ENCODE measurements at places on chromosomes 5 and 9. TPM values are rescaled to one million over a fixed set of nuclear protein-coding genes. Genes with fewer than 3 reads are reported as not detected.
A peak's percentile ranks its signal among the peaks of the same experiment; 100 is the strongest.

Gene PCDHB13
- 2.4 TPM for total RNA-seq

Gene SHB
- total RNA-seq = 14.0 TPM

Gene OCLN
- total RNA-seq = 61.6 TPM

Gene BTNL8
- 0.85 TPM for total RNA-seq

Gene VCAN
- 404 TPM for total RNA-seq

Gene PCDHB2
- total RNA-seq = 28.6 TPM

Gene OLFM1
- 30.4 TPM for total RNA-seq

Gene TAF11L10
- not detected for total RNA-seq

Gene OTP
- total RNA-seq = not detected

- no peak overlapping the region for H3K4me3 ChIP-seq
- H3K4me1 ChIP-seq = peaks cover 14% of the 10 kb centered on the region
- H3K36me3 ChIP-seq = no peaks in the 10 kb centered on the region
- DNase-seq = no peak
- no peaks in the 10 kb centered on the region for H3K27me3 ChIP-seq
These were observed 50.2 kb upstream of the UBAC1 start for GRCh38 chr9:136011376-136011702.

DNA sequence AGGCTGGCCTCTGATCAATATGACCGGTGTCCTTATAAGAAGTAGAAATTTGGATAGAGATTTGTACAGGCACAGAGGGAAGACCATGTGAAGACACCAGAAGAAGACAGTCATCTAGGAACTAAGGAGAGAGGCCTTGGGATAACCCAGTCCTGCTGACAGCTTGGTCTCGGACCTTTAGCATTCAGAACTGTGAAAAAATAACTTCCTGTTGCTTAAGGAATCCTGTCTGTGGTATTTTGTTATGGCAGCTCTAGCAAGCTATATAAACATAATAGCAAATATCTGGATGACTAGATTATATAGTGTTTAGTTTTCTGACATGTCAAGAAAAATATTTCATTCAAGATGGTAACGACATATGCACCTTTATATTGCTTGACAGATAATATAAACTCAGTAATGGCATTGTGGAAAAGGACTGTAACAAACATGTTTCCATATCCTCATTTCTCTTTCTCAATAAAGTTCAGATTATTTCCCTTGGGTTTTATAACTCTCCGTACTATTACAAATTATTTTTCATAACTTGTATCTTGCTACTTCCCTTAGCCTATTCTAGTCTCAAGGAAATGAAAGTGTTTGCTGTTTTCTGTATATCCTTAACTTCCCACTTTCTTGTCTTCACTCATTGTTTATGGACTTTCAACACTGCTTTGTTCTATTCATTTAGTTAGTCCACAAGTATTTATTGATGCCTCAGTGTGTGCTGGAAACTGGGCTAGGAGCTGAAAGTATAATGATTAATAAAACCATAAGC is 62.4 kb downstream of the KIAA1958 start:
- no peaks in the 10 kb centered on the region for H3K27me3 ChIP-seq
- H3K4me1 ChIP-seq = peaks cover 63% of the 10 kb centered on the region
- peak overlapping the region; percentile 87 for H3K27ac ChIP-seq
- H3K36me3 ChIP-seq = no peaks in the 10 kb centered on the region

GRCh38 chr9:114677418-114677817 is 4.6 kb downstream of the TEX48 start:
- no peak for DNase-seq
- H3K4me3 ChIP-seq = no peak overlapping the region
- no peaks in the 10 kb centered on the region for H3K4me1 ChIP-seq
- H3K27me3 ChIP-seq = no peaks in the 10 kb centered on the region

GRCh38 chr9:119941091-119941490 is 571.9 kb upstream of the BRINP1 start:
- no peak overlapping the region for H3K27ac ChIP-seq
- H3K4me1 ChIP-seq = peaks cover 16% of the 10 kb centered on the region
- no peaks in the 10 kb centered on the region for H3K36me3 ChIP-seq
- no peaks in the 10 kb centered on the region for H3K27me3 ChIP-seq
- no peak overlapping the region for H3K4me3 ChIP-seq

GRCh38 chr5:88675708-88676636 is 207.0 kb downstream of the MEF2C start:
- no peak overlapping the region for H3K27ac ChIP-seq
- peaks cover 65% of the 10 kb centered on the region for H3K4me1 ChIP-seq
- peak overlapping the region; percentile 60 for H3K4me3 ChIP-seq
- DNase-seq = peak; percentile 96
- H3K36me3 ChIP-seq = no peaks in the 10 kb centered on the region
- peaks cover 87% of the 10 kb centered on the region for H3K27me3 ChIP-seq

DNA sequence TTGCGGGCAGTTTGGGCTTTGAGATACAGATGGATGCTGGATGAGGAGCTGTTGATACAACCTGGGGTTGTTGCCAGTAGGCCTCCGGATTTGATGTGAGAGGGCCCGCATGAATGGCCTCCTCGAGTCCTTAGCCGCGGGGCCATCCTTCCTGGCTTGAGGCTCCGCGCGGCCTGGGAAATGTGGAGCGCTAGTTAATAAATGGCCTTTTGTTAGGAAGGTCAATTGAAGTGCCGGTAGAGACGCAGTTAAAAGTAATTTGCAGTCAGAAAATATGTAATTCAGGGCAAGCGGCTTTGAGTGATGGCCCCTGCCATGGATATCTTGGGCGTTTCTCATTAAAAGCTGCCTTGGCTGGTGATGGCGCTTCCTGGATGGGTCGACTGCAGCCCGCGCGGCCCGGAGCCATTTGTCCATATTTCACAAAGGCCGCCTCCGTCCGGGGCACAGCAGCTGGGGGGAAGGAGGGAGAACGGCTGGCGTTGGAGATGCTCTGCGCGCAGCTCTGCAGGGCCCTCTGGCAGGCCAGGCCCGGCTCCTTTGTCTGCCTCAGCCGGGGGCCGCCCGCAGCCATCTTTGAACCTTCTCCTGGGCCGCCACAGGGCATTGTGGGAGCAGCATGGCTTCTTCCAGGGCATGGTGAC is 11.2 kb downstream of the MVB12B start:
- H3K27ac ChIP-seq = no peak overlapping the region
- DNase-seq = no peak
- H3K36me3 ChIP-seq = no peaks in the 10 kb centered on the region
- H3K4me3 ChIP-seq = no peak overlapping the region
- H3K27me3 ChIP-seq = no peaks in the 10 kb centered on the region
- peaks cover 18% of the 10 kb centered on the region for H3K4me1 ChIP-seq

GRCh38 chr5:145903867-145904266 is 31.1 kb upstream of the GRXCR2 start:
- H3K27ac ChIP-seq = no peak overlapping the region
- no peaks in the 10 kb centered on the region for H3K36me3 ChIP-seq
- no peak overlapping the region for H3K4me3 ChIP-seq
- H3K4me1 ChIP-seq = 0 out of 2 replicates have a peak, but pooled peaks cover 5% of the 10 kb centered on the region
- no peaks in the 10 kb centered on the region for H3K27me3 ChIP-seq
- DNase-seq = no peak

DNA sequence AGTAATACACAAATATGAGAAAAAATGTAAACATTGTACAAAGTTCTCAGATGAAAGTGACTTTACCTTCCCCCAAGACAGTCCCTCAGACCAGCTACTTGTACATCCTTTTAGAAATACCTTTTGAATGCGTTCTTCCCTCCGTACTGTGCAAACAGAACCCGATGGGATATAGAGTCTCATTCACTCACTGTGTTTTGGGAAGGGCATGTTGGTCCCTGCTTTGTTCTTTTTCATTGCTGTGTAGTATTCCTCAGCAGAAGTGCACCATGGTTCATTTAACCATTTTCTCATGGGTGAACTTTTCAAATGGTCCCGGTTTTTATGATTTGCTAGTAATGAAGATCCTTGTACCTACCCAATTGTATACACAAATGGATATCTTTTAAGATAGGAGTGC is 94.4 kb downstream of the ANKRD33B start:
- H3K36me3 ChIP-seq = no peaks in the 10 kb centered on the region
- H3K4me3 ChIP-seq = no peak overlapping the region
- no peaks in the 10 kb centered on the region for H3K27me3 ChIP-seq
- no peak overlapping the region for H3K27ac ChIP-seq
- no peak for DNase-seq
- no peaks in the 10 kb centered on the region for H3K4me1 ChIP-seq

- no peaks in the 10 kb centered on the region for H3K4me1 ChIP-seq
- no peak overlapping the region for H3K4me3 ChIP-seq
- DNase-seq = no peak
- no peaks in the 10 kb centered on the region for H3K27me3 ChIP-seq
- no peaks in the 10 kb centered on the region for H3K36me3 ChIP-seq
These were observed 45.3 kb downstream of the INSYN2B start for GRCh38 chr5:169934990-169935389.

DNA sequence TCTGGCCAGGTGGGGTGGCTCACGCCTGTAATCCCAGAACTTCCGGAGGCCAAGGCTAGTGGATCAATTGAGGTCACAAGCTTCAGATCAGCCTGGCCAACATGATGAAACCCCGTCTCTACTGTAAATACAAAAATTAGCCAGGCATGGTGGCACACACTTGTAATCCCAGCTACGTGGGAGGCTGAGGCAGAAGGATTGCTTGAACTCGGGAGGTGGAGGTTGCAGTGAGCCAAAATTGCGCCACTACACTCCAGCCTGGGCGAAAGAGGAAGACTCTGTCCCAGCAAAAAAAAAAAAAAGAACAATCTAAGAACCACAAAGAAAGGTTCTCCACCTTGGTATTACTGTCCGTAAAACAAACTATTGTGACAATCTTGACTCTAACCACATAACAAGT is 9.7 kb downstream of the MYO10 start:
- peaks cover 14% of the 10 kb centered on the region for H3K4me1 ChIP-seq
- H3K27ac ChIP-seq = no peak overlapping the region
- DNase-seq = no peak

GRCh38 chr5:128920345-128921215 is 44.7 kb upstream of the SLC27A6 start:
- no peak overlapping the region for H3K27ac ChIP-seq
- no peaks in the 10 kb centered on the region for H3K36me3 ChIP-seq
- H3K4me3 ChIP-seq = no peak overlapping the region
- no peaks in the 10 kb centered on the region for H3K4me1 ChIP-seq
- no peaks in the 10 kb centered on the region for H3K27me3 ChIP-seq

DNA sequence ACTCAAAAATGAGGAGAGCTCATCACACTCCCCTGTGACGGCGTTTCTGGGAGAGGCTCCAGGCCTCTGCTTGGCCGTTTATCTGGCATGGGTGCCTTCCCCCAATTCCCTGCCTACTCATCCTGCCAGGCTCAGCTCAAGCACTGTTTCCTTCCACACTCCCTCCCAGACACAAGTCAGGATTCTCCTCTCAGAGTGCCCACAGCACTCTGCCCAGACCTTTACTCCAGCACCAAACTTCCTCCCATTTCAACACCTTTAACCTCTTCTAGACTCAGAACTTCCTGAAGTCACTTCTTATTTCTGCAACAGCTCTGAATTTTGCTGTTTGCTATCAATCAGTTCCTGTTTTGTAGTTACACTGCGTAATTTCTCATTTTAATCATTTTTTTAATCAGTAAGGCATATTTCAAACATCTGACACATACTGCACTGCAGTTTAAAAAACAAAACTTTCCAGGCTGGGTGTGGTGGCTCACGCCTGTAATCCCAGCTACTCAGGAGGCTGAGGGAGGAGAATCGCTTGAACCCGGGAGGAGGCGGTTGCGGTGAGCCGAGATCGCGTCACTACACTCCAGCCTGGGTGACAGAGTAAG is 16.0 kb downstream of the TRMO start:
- no peak overlapping the region for H3K27ac ChIP-seq
- H3K4me1 ChIP-seq = no peaks in the 10 kb centered on the region
- no peaks in the 10 kb centered on the region for H3K36me3 ChIP-seq
- DNase-seq = no peak
- H3K27me3 ChIP-seq = no peaks in the 10 kb centered on the region
- H3K4me3 ChIP-seq = no peak overlapping the region

- H3K27me3 ChIP-seq = no peaks in the 10 kb centered on the region
- peaks cover 4% of the 10 kb centered on the region for H3K36me3 ChIP-seq
- DNase-seq = no peak
- H3K27ac ChIP-seq = no peak overlapping the region
- no peak overlapping the region for H3K4me3 ChIP-seq
These were observed 107.0 kb downstream of the MELK start for GRCh38 chr9:36679710-36680109.

- no peaks in the 10 kb centered on the region for H3K36me3 ChIP-seq
- peaks cover 53% of the 10 kb centered on the region for H3K4me1 ChIP-seq
- H3K4me3 ChIP-seq = 0 out of 2 replicates have a peak overlapping the region, but pooled peaks have one; percentile 16
- DNase-seq = no peak
- no peak overlapping the region for H3K27ac ChIP-seq
These were observed 35.9 kb downstream of the MAMDC2 start for GRCh38 chr9:70079417-70080037.

DNA sequence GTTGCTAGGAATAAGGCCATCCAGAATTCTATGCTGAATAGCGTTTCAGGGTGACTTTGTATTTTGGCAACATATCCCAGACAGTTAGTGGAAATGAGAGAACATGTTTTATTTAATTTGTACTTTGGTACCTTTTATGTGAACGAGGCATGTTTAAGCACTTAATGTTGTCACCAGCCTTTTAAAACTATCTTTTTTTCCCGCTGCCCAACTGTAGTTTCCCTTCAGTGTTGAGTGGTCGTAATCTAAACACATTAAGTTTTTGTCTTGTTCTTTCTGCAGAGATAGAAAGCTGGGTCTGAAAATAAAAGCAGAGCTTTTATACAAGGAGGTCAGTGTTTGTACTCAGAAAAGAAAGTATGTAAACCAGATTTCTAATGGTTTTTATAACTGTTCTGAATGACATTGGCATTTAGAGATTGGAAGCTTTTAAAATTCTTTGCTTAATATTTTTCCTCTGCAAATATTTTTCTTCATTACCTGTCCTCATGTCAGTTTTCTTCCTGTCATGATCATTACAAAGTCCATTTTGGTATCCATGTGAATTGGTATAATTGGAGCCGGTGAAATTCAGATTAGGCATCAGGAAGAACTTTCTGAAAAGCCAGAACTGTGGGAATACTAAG is 100.7 kb downstream of the ARHGEF28 start:
- H3K27me3 ChIP-seq = no peaks in the 10 kb centered on the region
- DNase-seq = no peak
- no peak overlapping the region for H3K27ac ChIP-seq
- H3K4me3 ChIP-seq = no peak overlapping the region
- H3K4me1 ChIP-seq = no peaks in the 10 kb centered on the region

- H3K27me3 ChIP-seq = no peaks in the 10 kb centered on the region
- no peak overlapping the region for H3K27ac ChIP-seq
These were observed 53.8 kb downstream of the HRH2 start for GRCh38 chr5:175711472-175712312.

DNA sequence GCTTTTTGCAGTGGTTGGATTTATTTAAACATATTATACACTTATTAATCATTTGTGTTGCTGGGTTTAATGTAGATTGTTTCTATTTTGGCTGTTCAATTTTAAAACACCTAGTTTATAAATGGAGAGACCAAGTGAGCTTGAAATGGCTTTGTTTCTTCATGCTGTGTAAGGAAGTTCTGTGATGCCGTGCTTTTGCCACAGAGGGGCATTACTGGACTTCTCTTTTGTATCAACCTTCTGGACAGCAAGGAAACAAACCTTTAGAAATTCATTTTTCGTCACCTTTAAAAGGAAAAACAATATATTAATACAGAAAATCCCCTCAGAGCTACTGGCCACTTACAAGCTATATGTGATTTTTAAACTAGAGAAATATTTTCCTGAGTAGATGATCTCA is 81.9 kb downstream of the DMRTA1 start:
- no peaks in the 10 kb centered on the region for H3K27me3 ChIP-seq
- H3K36me3 ChIP-seq = no peaks in the 10 kb centered on the region
- no peak overlapping the region for H3K4me3 ChIP-seq
- DNase-seq = peak; percentile 39

- H3K4me1 ChIP-seq = no peaks in the 10 kb centered on the region
- H3K4me3 ChIP-seq = no peak overlapping the region
- no peaks in the 10 kb centered on the region for H3K36me3 ChIP-seq
- H3K27me3 ChIP-seq = no peaks in the 10 kb centered on the region
These were observed 7.6 kb downstream of the GFI1B start for GRCh38 chr9:132986114-132986513.

All from GM23338 (cell line).